ENCODE measurements at places on chromosomes 1 and 21.

GRCh38 chr1:40092241-40092640, 4.8 kb downstream of the PPT1 start:
- no peak for DNase-seq

DNA sequence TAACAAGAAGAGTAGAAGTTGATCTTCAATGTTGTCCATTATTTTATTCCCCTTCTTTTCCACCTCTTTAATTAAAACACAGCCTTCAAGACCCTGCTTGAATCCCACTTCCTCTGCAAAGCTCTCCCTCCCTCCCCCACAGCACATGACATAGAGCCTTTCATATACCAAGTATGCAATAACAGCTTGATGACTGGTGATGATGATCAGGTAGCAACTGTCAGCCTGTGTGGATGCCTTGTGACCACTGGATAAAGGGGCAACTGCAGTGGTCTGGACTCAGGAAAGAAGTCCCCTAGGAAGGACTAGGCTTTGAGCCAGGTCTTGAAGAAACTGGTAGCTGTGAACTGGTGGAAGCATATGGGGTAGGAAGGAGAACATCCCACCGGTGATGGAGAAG, 53.8 kb upstream of the PRDX6 start:
- DNase-seq = no peak

DNA sequence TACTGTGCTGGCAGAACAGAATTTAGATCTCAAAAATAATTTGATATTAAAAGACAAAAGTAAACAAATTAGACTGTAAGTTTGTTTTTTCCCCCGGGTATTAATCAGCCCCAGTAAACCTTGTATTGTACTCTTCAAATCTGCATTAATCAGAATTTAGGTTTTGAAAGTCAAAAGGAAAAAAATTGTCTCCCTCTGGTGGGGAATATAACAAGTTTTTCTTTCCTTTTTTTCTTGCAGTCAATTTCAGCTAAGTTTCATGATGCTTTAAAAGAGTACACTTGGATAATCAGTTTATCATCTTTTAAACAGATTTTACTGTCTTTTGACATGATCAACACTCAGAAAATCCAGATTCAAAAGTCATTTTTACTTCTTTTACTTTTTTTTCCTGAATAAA, 134.5 kb upstream of the PKN2 start:
- DNase-seq = no peak

- DNase-seq = no peak
Measured at GRCh38 chr1:108585313-108585712, 25.4 kb downstream of the EEIG2 start.

GRCh38 chr1:234655328-234656069, 45.5 kb upstream of the IRF2BP2 start:
- no peak for DNase-seq
